HEK293T (cell line): ENCODE measurements at places on chromosomes 5 and 9.
A peak's percentile ranks its signal among the peaks of the same experiment; 100 is the strongest.

DNA sequence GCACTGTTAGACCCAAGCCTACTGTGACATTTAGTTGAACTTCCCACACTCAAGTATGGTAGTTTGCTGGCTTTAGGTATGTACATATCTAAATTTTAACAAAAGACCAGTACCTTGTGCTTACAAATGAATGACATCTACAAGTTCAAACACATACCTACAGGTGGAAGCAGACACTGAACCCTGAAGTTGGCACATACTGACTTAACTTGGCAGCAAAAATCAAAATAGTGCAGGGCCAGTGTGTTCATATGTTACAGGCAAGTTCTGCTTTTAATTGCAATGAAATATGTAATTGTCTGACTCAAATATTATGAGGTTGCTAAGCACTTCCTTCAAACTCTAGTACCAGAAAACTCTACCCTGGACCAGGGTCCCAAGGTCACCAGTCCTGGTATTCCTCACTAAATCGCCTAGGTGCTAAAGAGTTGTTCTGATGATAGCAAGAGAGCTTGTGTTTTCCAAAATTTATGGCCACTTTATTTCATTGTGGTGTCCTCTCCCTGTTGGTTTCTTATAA is 77.4 kb downstream of the MEGF10 start:
- DNase-seq = no peak

- no peak for DNase-seq
Observed at GRCh38 chr9:32395510-32396216, 11.2 kb downstream of the ACO1 start.

GRCh38 chr9:7097785-7098752 is 340.3 kb downstream of the KDM4C start:
- DNase-seq = no peak

- no peak for DNase-seq
Observed at GRCh38 chr9:21972361-21972760, 21.8 kb downstream of the CDKN2A start.

DNA sequence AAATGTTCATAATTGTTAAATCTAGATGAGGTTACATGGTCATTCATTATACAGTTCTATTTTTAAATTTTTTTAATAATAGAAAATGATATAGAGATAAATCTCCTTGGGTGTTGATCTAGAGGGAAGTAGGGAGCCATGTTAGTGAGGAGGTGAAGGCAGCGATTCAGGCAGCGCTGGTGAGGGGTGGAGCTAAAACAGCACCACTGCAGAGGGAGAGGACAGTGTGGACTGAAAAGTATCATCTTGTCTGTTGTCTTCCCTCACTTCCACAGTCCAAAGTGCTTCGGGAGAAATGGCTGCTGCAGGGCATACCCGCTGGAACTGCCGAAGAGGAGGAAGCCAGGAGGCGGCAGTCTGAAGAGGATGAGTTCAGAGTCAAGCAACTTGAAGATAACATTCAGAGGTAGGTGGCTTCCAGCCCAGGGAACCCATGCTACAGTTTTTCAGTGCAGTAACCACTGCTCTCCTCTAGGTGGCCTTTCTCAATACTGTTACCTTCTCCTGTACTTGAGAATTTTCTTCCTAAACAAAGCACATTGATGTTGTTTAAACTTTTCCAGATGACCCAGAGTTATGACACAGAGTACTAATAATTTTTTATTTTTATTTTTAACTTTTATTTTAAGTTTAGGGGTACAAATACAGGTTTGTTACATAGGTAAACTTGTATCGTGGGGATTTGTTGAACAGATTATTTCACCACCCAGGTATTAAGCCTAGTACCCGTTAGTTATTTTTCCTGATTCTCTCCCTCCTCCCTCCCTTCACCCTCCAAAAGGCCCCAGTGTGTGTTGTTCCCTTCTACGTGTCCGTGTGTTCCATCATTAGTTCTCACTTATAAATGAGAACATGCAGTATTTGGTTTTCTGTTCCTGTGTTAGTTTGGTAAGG is 100.5 kb downstream of the PALM2AKAP2 start:
- peak; percentile 58 for DNase-seq

GRCh38 chr9:120698766-120699165 is 15.5 kb downstream of the MEGF9 start:
- no peak for DNase-seq

GRCh38 chr9:83029531-83030137 is 33.3 kb downstream of the RASEF start:
- no peak for DNase-seq

DNA sequence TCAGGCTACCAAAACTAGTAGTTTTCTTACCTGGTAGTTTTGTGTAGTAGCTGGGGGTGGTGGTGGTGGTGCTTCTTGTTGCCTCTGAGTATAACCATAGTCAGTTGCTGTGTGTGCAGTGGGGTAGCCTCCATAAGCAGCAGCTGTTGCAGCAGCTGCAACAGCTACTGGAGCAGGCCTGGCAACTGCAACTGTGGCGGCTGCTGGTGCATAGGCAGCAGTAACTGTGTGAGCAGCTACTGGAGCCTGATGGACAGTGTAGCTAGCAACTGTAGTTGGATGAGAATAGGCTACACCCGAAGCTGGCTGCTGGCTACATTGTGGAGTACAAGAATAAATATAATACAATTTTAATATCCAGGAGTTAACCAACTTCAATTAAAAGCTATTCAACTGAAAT is 24.7 kb downstream of the ZFR start:
- no peak for DNase-seq

GRCh38 chr9:33453286-33453860 is 6.0 kb upstream of the AQP3 start:
- no peak for DNase-seq

- DNase-seq = no peak
Observed at GRCh38 chr9:84863372-84863771, 193.8 kb downstream of the NTRK2 start.

GRCh38 chr5:2841208-2841607 is 89.7 kb upstream of the IRX2 start:
- no peak for DNase-seq

DNA sequence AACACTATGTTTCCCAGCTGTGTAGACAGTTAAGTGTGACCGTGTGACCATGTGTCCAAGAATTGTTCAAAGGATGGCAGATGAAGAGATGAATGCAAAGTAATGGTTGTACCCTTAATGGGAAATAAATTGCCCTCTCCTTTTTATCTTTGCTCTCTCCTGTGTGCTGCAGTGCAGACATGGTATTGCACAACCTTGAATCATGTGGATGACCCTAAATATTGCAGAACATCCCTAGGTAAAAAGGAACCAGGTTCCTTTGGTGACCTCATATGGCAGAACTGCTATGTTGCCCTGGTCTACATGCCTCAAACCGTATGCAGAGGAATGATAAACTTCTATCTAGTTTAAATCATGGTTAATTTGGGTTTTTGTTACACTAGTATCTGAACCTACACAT is 81.7 kb upstream of the CTNND2 start:
- no peak for DNase-seq

DNA sequence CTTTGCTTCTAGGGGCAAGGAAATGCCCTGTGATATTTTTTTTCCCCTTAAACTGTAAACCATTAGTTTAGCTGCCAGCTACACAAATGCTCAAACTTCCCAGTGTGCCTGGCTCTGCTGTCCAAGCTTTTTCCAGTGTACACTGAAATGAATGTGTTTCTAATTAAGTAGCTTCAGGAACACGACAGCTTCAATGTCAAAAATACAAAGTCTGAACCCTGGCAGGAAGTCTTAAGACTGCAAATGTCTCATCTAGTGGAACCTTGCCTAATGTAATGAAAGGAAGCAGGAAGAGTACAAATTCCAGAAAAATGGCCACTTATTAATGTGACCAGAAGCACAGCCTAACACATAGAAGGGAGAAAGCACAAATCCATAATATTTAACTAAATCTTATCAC is 255.2 kb downstream of the CRB2 start:
- DNase-seq = no peak

DNA sequence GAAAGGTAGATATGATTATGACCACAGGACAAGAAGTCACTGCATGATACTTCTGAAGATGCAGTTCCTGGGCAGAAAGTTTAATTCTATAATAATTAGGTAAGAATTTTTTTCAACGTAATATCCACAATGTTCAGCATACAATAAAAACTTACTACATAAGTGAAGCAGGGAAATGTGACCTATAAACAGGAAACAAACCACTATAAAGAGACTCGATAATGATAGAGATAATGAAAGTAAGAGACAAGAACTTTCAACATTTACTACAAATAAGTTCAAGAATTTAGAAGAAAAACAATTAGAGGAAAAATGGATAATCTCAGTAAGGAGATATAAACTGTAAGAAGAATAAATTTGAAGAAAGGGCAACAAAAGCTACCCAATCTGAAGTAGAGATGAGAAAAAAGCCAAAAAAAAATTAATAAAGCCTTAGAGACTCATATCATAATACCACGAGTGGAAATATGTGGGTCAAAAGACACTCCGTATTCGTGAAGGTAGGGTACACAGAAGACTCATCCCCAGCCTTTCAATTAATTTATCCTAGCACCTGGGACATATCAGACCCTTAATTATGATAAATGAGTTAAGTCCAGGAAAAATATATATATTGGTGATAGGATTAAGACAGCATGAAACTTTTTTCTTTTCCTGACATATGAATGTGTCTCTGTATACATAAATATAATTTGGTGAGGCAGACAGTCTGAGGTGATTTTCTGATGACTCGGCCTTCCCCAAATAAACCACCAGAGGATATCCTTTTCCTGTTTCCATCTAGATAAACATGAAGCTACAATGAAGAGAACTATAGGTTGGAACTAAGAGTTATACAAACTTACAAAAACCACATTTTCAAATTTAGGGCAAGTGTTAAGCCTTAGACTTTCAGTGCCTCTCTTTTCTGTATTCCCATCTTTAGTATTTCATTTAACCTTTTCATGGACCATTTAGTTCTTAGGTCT is 120.4 kb downstream of the RAPGEF6 start:
- no peak for DNase-seq

GRCh38 chr9:128141604-128142003 is 7.6 kb upstream of the LCN2 start:
- no peak for DNase-seq

- no peak for DNase-seq
Observed at GRCh38 chr9:81417941-81418340, 271.4 kb downstream of the TLE1 start.

GRCh38 chr5:31824869-31825517 is 186.1 kb downstream of the PDZD2 start:
- DNase-seq = no peak

DNA sequence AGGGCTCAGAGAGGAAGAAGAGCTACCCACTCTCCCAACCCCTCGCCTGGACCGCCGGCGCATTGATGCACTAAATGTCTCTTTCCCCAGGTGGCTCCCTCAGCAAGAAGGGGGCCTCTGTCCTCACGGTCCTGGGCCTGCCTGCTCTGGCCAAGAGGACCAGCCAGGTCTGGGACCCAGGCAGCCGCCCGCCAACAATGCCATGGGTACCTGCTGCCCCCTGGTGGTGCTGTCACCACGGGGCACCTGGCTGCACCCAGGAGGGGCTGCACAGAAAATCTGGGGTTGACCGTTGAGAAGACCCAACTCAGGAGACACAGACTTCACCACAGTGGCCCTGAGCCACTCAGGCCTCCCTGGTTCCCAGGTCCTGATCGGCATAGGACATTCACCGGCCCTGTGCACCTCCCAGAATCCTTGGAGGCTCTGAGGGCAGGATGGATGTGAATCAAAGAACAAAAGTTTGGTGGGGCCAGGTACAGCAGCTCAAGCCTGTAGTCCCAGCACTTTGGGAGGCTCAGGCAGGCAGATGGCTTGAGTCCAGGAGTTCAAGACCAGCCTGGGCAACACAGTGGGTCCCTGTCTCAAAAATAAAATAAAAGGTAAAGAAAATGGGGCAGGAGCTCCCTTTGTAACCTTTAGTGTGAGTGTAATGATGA is 2.4 kb upstream of the VAV2 start:
- DNase-seq = peak; percentile 86

DNA sequence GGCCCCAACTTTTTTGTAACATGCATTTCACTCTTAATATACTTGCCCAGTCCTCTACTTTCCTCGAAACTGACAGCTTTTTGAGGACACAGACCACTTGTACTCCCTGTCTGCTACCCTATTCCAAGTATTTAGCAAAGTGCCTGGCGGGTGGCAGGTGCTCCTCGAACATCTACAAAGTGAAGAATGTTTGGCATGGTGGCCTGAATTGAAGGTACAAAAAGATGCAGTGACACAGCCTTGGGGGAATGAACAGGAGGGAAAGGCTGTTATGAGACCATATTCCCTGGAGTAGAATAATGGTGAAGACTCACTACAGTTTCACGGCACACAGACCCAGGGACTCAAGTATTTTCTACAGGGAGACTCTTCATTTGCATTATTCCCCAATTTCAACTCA is 590.9 kb downstream of the PRELID2 start:
- no peak for DNase-seq

GRCh38 chr5:465591-466403 is 22.8 kb downstream of the EXOC3 start:
- DNase-seq = no peak

GRCh38 chr9:120580051-120580896 is at the start of gene CDK5RAP2:
Gene CDK5RAP2, minus strand, starts transcription at chr9:120580167. Its CDS starts 189 bp downstream, at chr9:120579978.
- peak; percentile 92 for DNase-seq

DNA sequence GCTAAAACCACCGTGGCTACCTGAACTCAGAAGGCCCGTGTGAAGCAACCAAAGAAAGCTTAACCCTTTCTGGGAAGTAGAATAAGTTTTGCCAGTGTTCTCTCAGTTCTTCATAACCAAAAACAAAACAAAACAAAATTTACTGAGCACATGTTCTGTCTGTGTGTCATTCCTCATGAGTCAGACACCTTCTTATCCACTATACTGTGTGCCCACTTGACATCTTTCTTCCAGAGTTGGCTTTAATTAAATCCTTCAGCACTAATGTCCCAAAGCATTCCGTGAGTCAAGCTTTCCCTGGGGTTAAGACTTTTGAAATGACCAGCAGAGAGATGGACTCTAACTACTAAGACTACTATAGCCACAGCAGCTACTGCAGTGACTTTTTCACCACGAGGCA is 61.3 kb downstream of the GLIS3 start:
- DNase-seq = no peak
